H1 (cell line): ENCODE measurements at places on chromosomes 5 and 9.

DNA sequence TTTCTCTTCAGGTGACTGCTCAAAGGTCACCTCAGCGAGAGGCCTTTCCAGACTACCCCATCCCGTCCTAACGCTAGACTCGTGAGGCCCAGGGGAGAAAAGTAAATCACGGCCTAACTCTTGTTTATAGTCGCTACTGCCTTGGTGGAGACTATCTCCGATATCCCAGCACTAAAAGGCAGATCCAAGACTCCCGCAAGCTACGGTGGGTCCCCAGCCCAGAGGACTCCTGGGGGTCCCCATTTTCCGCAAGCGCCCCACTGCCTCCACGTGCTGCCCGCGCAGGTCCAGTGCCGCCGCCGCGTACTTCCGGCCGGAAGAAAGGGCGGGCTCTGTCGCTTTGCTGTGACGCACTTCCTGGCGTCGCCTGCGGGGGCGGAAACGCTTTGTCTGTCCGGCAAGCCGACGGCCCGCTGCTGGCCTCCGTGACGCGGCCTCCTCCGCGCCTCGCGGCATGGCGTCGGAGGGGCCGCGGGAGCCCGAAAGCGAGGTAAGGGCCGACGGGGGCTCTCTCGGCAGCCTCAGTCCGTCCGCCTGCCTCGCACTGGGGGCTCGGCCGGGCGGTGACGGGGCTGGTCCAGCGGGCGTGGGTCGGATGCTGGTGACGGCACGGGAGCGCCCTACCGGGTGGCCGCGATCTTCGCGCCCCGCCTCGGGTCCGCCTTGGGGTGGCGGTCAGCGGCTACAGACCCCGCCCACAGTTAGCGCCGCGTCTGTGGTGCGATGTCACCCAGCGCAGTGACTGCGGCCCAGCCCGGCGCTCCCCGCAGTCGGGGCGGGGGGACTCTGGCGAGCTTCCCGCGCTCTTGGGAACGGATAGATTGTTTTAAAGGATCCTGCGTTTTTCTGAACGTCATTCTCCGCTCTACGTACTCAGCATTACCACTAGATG is at the start of gene SECISBP2:
Gene SECISBP2 (plus strand): TSS at position 378 of the 892 bp plus-strand sequence. CDS start 77 bp downstream, at position 455.
- peak; percentile 89 for DNase-seq
- peak within 1 kb of the TSS; percentile 69 for H3K4me3 ChIP-seq
- H3K27ac ChIP-seq, result peak within 1 kb of the TSS; percentile 99
- peaks cover 6% of the 10 kb centered on the region for H3K36me3 ChIP-seq
- H3K27me3 ChIP-seq, result no peaks in the 10 kb centered on the region

DNA sequence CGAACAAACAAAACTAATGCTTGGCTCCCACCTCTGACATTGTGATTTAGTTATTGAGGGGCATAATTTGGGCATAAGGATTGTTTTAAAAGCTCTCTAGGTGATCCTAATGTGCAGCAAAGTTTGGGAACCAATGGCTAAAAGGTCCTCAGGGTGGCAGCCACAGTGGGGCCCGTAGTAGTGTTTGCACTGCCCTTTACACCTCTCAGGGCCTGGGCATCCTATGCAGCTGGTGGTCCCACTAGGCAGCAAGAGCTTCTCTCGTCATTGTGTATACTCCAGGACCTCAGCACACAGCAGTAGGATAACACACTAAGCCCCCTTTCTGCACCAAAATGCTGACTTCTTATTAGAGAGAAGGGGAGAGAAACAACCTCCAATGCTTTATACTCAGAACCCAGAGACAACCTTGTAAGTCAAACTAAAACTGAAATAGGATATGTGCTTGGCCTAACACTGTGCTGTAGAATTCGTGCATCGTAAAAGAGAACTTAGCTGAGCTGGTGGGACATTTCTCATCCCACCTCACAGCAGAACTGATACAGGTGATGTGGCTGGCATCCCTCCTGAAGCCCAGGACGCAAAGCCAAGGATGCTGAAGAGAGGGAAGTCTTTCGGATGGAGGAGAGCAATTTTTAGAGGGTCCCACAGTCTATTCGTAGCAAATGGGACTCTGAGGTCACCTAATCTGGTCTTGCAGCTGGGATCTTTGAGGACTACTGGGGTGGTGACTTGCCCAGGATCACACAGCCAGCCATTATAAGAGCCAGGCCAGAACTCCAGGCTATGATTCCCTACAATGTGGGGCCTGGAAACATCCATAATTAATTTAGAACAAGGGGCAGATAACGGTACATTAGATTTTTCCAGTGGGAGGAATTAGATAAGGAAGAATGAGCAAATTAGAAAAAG is 1.2 kb downstream of the GLRX start:
- peak overlapping the region; percentile 89 for H3K4me3 ChIP-seq
- no peaks in the 10 kb centered on the region for H3K36me3 ChIP-seq
- DNase-seq, result no peak

DNA sequence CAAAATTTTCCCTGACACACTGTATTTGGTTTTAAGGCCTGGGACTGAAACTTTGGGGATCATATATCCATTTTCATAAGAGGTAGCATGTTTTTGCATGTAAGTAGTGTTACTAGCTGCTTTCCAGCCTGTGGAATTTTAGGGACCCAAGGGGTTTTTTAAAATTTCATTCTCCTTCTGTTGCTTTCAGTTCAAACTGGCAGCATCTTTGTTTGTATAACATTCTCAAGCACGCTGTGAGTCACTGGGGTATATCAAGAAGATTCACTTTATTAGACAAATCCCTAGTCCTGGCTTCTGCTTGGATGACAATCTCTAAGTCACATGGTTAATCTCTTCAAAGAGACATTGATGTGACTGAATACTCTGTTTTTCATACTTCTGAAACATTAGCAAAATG is 479.0 kb downstream of the CYLC2 start:
- H3K4me3 ChIP-seq, result no peak overlapping the region
- H3K27ac ChIP-seq, result no peak overlapping the region
- no peak for DNase-seq
- no peaks in the 10 kb centered on the region for H3K4me1 ChIP-seq
- H3K36me3 ChIP-seq, result no peaks in the 10 kb centered on the region

GRCh38 chr5:131186561-131187256 is 16.0 kb downstream of the LYRM7 start:
- H3K4me1 ChIP-seq, result no peaks in the 10 kb centered on the region
- no peak overlapping the region for H3K27ac ChIP-seq
- no peaks in the 10 kb centered on the region for H3K27me3 ChIP-seq
- no peak overlapping the region for H3K4me3 ChIP-seq

DNA sequence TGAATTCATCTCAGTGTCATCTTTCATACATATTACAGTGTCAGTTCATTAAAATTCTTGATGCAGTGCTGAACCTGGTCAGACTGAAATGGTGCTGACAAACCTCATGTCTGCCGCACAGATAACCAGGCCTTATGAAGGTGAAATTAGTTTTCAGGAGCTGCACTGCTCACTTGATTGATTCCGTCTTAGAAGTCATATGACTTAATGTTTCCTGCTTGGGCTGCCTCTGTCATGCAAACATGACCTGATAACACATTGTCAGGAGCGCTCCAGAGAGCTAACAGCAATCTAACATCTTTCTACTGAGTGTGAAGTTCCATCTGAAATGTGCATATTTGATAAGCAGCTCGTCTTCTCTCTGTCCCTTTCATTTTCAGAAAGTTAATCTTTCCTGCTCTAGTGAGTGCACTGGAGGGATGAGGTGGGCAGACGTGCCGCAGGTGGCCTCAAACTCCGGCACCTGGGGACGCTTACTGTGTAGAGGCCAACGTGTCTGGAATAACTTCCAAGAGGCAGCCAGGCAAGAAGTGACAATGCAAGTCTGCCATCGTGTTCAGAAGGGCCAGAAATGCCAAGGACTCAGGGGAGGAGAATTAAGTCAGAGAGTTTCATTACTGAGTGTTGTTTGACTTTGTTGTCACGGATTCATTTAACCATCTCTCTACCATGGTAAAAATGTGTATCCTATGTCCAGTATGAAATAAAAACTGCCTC is 592.1 kb downstream of the TLE1 start:
- no peak overlapping the region for H3K4me3 ChIP-seq
- H3K27me3 ChIP-seq, result no peaks in the 10 kb centered on the region
- H3K4me1 ChIP-seq, result no peaks in the 10 kb centered on the region
- no peak for DNase-seq
- no peak overlapping the region for H3K27ac ChIP-seq
- H3K36me3 ChIP-seq, result no peaks in the 10 kb centered on the region

DNA sequence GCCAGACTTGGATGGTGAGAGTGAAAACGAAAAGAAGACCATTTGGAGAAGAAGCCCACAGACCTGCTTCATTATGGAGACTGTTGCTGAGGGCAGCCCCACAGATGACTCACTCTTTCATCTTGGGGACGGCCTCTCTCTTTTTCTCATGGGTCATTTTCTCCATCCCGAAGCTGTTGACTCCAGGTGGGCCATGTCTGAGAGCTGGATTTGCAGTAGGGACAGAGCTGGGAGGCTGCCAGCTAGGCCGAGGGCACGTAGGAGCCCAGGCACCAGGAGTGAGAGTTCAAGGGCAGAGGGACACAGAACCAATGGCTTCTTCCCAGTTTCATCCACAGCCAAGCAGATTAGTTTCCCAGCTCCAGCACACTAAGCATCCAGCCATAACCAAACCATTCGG is 92.4 kb downstream of the S1PR3 start:
- H3K4me3 ChIP-seq, result no peak overlapping the region
- no peak for DNase-seq
- H3K36me3 ChIP-seq, result no peaks in the 10 kb centered on the region
- no peaks in the 10 kb centered on the region for H3K27me3 ChIP-seq
- no peak overlapping the region for H3K27ac ChIP-seq

DNA sequence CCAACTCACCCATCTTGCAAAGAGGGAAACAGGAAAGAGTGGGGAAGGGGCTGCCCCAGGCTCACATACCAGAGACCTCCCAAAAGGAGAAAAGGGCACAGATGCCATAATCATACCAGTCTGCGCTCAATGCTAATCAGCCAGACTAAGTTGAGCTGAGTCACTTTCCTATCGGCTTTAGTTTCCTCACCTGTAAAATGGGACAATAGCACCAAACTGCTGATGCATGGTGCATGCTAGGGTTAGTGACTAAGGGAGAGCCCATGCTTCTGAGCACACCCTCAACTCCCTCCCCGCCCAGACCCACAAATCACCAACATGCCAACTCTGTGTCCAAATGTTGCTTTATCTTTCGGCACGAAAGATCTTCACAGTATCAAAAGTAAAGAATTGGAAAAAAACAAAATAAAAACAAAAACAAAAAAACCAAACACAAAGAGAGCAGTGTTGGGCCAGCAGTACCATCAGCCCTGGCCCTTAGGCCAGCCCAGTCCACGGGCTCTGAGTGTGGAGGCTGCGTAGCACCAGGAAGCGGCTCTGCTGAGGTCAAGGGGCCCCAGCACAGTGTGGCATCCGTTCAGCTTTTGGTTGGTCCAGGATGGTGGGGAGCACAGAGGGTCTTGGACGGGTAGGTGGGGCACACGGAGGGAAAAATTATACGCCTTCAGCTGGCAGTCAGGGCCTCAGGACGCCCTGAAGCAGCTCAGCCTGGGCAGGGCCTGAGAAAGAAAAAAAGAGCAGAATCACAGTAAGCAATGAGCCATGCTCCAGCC is 2.9 kb upstream of the DDX41 start:
- peaks cover 23% of the 10 kb centered on the region for H3K36me3 ChIP-seq
- H3K27me3 ChIP-seq, result no peaks in the 10 kb centered on the region
- no peak for DNase-seq
- no peak overlapping the region for H3K4me3 ChIP-seq
- no peak overlapping the region for H3K27ac ChIP-seq

GRCh38 chr9:36144309-36145232 is 8.0 kb downstream of the GLIPR2 start:
- H3K4me3 ChIP-seq, result no peak overlapping the region
- H3K4me1 ChIP-seq, result no peaks in the 10 kb centered on the region
- DNase-seq, result no peak
- H3K36me3 ChIP-seq, result no peaks in the 10 kb centered on the region
- H3K27me3 ChIP-seq, result no peaks in the 10 kb centered on the region

DNA sequence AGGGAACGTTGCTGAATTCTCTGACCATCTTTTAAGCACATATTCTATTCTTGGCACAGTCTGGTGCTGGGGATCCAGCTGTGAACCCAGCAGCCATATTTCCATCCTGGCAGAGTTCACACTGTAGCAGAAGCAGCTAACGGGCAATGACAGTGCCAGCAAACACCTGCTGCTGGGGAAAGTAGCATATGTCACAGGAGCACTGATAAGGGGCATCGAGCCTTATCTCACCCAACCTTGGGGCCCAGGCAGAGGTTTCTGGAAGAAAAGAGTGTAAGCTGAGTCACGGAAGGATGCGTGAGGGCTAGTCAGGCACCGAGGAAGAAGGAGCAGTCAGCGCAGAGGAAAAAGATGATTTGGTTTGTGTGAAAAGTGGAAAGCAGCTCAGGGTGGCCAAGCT is 1.1 kb downstream of the NDOR1 start:
- peaks cover 21% of the 10 kb centered on the region for H3K4me1 ChIP-seq
- no peak for DNase-seq
- H3K36me3 ChIP-seq, result no peaks in the 10 kb centered on the region
- peak overlapping the region; percentile 85 for H3K4me3 ChIP-seq
- no peaks in the 10 kb centered on the region for H3K27me3 ChIP-seq

DNA sequence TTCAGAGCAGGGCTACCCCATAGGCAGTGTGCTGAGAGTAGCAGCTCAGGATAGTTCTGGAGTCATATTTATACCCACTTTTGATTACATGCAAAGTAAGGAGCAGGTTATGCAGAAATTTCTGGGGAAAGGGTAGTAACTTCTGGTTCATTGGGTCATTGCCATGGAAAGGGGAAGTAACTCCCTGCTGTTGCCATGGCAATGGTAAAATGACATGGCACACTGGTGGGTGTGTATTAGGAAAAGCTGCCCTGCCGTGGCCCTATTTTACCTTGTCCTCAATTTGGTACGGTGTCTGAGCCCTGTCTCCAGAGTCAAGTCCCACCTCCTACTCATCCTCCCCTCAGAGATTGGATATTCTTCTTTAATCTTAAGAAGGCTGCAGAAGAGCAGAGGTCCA is 526.7 kb upstream of the TYRP1 start:
- no peaks in the 10 kb centered on the region for H3K27me3 ChIP-seq
- H3K36me3 ChIP-seq, result no peaks in the 10 kb centered on the region
- no peak for DNase-seq
